Endothelial cell of umbilical vein (primary cell): ENCODE measurements at places on chromosomes 5 and 9. TPM values are rescaled to one million over a fixed set of nuclear protein-coding genes. Genes with fewer than 3 reads are reported as not detected.

Gene SPARC
- polyA plus RNA-seq, result 2,962 and 4,504 TPM in 2 replicates

GRCh38 chr5:170268884-170269283 lies 28.7 kb downstream of the LCP2 start:
- H3K4me3 ChIP-seq, result no peak overlapping the region
- H3K36me3 ChIP-seq, result no peaks in the 10 kb centered on the region
- DNase-seq, result no peak
- peaks cover 15% of the 10 kb centered on the region for H3K27me3 ChIP-seq

Gene FIBCD1
- polyA plus RNA-seq, result 0.14 and 0.29 TPM in 2 replicates

GRCh38 chr5:80874162-80874561 lies 86.0 kb upstream of the RASGRF2 start:
- no peaks in the 10 kb centered on the region for H3K27me3 ChIP-seq
- peaks cover 2% of the 10 kb centered on the region for H3K36me3 ChIP-seq
- DNase-seq, result no peak

Gene FBXL17
- polyA plus RNA-seq, result 1.4 and 2.7 TPM in 2 replicates

- no peaks in the 10 kb centered on the region for H3K27me3 ChIP-seq
- no peak overlapping the region for H3K4me3 ChIP-seq
- no peaks in the 10 kb centered on the region for H3K4me1 ChIP-seq
- DNase-seq, result no peak
- H3K27ac ChIP-seq, result no peak overlapping the region
Observed at GRCh38 chr5:32690153-32690552, 21.0 kb upstream of the NPR3 start.

Gene GTF3C5
- polyA plus RNA-seq, result 72.9 and 73.8 TPM in 2 replicates

- no peaks in the 10 kb centered on the region for H3K4me1 ChIP-seq
- no peak overlapping the region for H3K27ac ChIP-seq
- no peaks in the 10 kb centered on the region for H3K36me3 ChIP-seq
- no peak overlapping the region for H3K4me3 ChIP-seq
- DNase-seq, result no peak
Observed at GRCh38 chr9:35226651-35227050, 64.8 kb downstream of the UNC13B start.

Gene MYMK
- polyA plus RNA-seq, result not detected in 2 replicates

GRCh38 chr5:38323645-38324295 lies 65.4 kb downstream of the EGFLAM start:
- no peak overlapping the region for H3K27ac ChIP-seq
- H3K4me1 ChIP-seq, result no peaks in the 10 kb centered on the region
- no peak overlapping the region for H3K4me3 ChIP-seq
- no peaks in the 10 kb centered on the region for H3K36me3 ChIP-seq
- no peaks in the 10 kb centered on the region for H3K27me3 ChIP-seq

GRCh38 chr5:173941758-173942401 lies 47.1 kb upstream of the C5orf47 start:
- H3K4me3 ChIP-seq, result no peak overlapping the region
- H3K4me1 ChIP-seq, result peaks cover 9% of the 10 kb centered on the region
- no peak overlapping the region for H3K27ac ChIP-seq
- peak; percentile 65 for DNase-seq
- no peaks in the 10 kb centered on the region for H3K27me3 ChIP-seq
- peaks cover 3% of the 10 kb centered on the region for H3K36me3 ChIP-seq

Gene OR1J2
- polyA plus RNA-seq, result not detected in 2 replicates

- H3K4me1 ChIP-seq, result no peaks in the 10 kb centered on the region
- no peaks in the 10 kb centered on the region for H3K27me3 ChIP-seq
- no peak overlapping the region for H3K4me3 ChIP-seq
- H3K27ac ChIP-seq, result no peak overlapping the region
- no peak for DNase-seq
- H3K36me3 ChIP-seq, result no peaks in the 10 kb centered on the region
Observed at GRCh38 chr5:117144086-117144485, 569.5 kb upstream of the SEMA6A start.

DNA sequence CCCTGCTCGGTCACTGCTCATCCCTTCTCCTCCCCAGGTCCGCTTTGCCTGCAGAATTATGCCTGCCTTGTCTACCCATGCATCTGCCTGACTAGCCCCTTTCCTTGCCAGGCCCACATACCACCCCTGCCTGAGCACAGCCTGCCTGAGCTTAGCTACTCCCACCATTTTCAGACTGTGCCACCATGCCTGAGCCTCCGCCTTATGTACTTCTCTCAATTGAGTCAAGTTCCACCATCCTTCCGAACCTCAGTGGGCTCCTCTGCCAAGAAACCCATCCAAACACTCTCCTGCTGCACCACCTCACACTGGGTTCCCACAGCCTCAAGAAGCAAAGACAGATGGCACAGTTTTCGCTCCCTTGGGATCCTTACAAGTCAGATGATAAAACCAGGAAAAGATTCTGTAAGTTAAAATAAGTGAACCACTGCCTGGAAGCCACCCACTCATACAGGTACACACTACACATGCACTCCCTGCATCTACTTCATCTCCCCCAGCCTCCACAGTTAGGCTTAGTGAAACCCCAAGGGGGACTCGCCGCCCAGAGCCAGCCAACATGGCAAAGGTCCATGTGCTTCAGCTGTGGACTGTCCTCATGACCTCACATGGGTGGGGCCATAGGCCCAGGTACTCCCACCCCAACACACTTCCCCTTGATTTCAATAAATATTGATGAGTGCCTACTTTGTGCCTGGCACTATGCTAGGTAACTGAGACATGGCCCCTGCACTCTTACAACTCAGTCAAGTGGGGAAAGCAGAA lies 23.1 kb downstream of the P4HA2 start:
- H3K4me3 ChIP-seq, result no peak overlapping the region
- H3K4me1 ChIP-seq, result no peaks in the 10 kb centered on the region
- DNase-seq, result no peak
- H3K27ac ChIP-seq, result no peak overlapping the region
- H3K27me3 ChIP-seq, result no peaks in the 10 kb centered on the region

- H3K4me3 ChIP-seq, result no peak overlapping the region
- no peak overlapping the region for H3K27ac ChIP-seq
- no peak for DNase-seq
- peaks cover 17% of the 10 kb centered on the region for H3K36me3 ChIP-seq
- H3K27me3 ChIP-seq, result no peaks in the 10 kb centered on the region
Observed at GRCh38 chr9:114378883-114379282, 8.9 kb downstream of the AKNA start.

Gene SPAG8
- 0.21 TPM in 2 replicates for polyA plus RNA-seq

- no peaks in the 10 kb centered on the region for H3K27me3 ChIP-seq
- peak; percentile 5 for DNase-seq
- H3K4me3 ChIP-seq, result no peak overlapping the region
- no peaks in the 10 kb centered on the region for H3K4me1 ChIP-seq
- no peak overlapping the region for H3K27ac ChIP-seq
Observed at GRCh38 chr5:67516948-67517565, 320.5 kb upstream of the CD180 start.

Gene MORN5
- not detected in 2 replicates for polyA plus RNA-seq

Gene ARAP3
- polyA plus RNA-seq, result 60.6 and 62.1 TPM in 2 replicates

- H3K27ac ChIP-seq, result peak overlapping the region; percentile 96
- peaks cover 52% of the 10 kb centered on the region for H3K4me1 ChIP-seq
- DNase-seq, result no peak
- no peak overlapping the region for H3K4me3 ChIP-seq
Observed at GRCh38 chr9:131675437-131676022, 64.3 kb downstream of the RAPGEF1 start.

- no peaks in the 10 kb centered on the region for H3K36me3 ChIP-seq
- no peak overlapping the region for H3K4me3 ChIP-seq
- DNase-seq, result no peak
- H3K4me1 ChIP-seq, result peaks cover 5% of the 10 kb centered on the region
Observed at GRCh38 chr9:27393054-27393846, 96.3 kb upstream of the EQTN start.

DNA sequence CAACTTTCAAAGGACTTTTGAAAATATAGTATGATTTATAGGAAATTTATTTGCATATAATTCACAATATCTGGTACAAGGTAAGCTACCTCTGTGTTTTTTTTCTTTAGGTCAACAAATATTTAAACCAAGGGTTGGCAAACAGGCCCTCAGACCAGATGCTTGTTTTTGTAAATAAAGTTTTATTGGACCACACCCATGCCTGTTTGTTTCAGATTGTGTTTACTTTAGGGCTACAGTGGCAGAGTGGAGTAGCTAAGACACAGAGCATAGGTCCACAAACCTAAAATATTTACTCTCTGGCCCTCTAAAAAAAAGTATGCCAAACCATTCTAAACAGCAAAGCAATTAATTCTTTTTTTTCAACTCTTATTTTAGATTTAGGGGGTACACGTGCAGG lies 119.7 kb upstream of the CCDC152 start:
- H3K4me3 ChIP-seq, result no peak overlapping the region
- H3K27ac ChIP-seq, result no peak overlapping the region
- no peaks in the 10 kb centered on the region for H3K27me3 ChIP-seq
- no peaks in the 10 kb centered on the region for H3K4me1 ChIP-seq
- H3K36me3 ChIP-seq, result no peaks in the 10 kb centered on the region

Gene ANKRD31
- not detected in 2 replicates for polyA plus RNA-seq

Gene DOLK
- polyA plus RNA-seq, result 59.8 and 71.6 TPM in 2 replicates

DNA sequence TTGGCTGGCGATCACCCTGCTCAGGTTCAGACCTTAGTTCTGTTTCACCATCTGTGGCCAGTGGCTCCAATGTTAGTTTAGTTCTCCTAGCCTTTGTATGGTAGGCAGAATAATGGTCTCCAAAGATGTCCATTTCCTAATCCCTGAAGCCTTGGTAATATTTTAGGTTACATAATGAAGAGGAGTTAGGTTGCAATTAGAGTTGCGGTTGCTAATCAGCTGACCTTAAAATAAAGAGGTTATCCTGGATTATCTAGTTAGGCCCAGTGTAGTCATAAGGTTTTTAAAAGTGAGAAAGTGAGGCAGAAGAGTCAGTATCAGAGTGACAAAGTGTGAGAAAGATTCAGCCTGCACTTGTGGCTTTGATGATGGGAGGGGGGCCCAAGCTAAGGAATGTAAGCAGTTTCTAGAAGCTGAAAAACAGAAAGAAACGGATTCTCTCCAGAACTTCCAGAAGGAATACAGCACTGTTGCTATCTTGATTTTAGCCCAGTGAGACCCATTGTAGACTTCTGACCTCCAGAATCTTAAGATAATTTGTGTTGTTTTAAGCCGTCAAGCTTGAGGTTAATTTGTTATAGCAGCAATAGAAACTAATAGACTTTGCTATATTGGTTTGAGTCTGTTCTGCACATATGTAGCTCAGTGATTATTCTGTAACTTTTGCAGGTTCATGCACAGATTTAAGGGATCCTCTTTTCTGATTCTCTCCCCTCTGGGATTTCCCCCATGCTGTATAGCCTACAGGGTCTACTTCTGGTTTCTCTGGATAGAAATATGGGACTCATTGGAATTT lies 21.6 kb downstream of the LNPEP start:
- peaks cover 2% of the 10 kb centered on the region for H3K4me1 ChIP-seq
- no peak for DNase-seq
- H3K27ac ChIP-seq, result no peak overlapping the region
- H3K27me3 ChIP-seq, result no peaks in the 10 kb centered on the region
- no peaks in the 10 kb centered on the region for H3K36me3 ChIP-seq
- H3K4me3 ChIP-seq, result no peak overlapping the region

- no peaks in the 10 kb centered on the region for H3K36me3 ChIP-seq
- H3K4me3 ChIP-seq, result no peak overlapping the region
- peaks cover 10% of the 10 kb centered on the region for H3K4me1 ChIP-seq
- DNase-seq, result peak; percentile 36
- no peak overlapping the region for H3K27ac ChIP-seq
- no peaks in the 10 kb centered on the region for H3K27me3 ChIP-seq
Observed at GRCh38 chr9:88747768-88748167, 212.8 kb downstream of the NXNL2 start.

GRCh38 chr5:158715592-158715991 lies 384.1 kb downstream of the EBF1 start:
- no peak overlapping the region for H3K27ac ChIP-seq
- H3K4me3 ChIP-seq, result no peak overlapping the region
- DNase-seq, result no peak
- H3K36me3 ChIP-seq, result no peaks in the 10 kb centered on the region
- H3K4me1 ChIP-seq, result no peaks in the 10 kb centered on the region
- no peaks in the 10 kb centered on the region for H3K27me3 ChIP-seq

DNA sequence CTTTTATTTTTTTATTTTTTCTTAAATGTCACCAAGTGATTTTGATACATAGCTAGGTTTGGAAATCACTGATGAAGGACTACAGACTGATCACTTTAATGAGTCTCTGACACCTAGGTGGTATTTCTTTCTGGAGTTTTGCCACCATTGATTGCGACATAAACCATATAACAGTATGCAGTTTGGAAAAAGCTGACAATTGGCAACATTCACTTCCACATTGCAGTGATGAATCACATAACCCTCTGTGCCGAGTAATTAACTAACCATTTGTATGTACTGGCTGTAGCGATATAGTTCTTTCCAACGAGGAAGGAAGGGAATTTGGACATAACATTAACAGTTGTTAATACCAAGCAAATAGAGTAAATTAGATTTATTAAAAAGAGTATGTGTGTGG lies 222.9 kb upstream of the EFNA5 start:
- H3K27me3 ChIP-seq, result no peaks in the 10 kb centered on the region
- no peak overlapping the region for H3K27ac ChIP-seq
- peaks cover 8% of the 10 kb centered on the region for H3K4me1 ChIP-seq
- H3K4me3 ChIP-seq, result no peak overlapping the region
- peak; percentile 81 for DNase-seq

DNA sequence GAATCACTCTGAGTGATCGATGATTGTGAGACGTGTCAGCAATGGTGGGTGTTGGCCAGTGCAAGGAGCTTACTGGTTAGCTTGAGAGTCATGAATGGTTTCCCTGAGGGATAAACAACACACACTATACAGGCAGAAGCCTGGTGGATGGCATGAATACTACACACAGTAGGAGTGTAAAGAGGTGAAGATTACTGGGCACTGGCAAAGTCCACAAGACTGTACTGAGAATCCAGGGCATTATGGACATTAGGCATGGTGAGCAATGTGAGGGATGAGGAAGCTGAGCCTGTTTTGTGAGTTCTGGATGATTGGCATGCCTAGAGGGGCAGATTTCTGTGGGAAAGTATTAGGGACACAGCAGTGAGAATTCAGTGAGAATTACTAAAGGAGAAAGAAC lies 71.3 kb downstream of the KDM4C start:
- no peak for DNase-seq
- no peaks in the 10 kb centered on the region for H3K27me3 ChIP-seq
- no peak overlapping the region for H3K27ac ChIP-seq
- H3K4me3 ChIP-seq, result no peak overlapping the region
- H3K36me3 ChIP-seq, result no peaks in the 10 kb centered on the region
- no peaks in the 10 kb centered on the region for H3K4me1 ChIP-seq

DNA sequence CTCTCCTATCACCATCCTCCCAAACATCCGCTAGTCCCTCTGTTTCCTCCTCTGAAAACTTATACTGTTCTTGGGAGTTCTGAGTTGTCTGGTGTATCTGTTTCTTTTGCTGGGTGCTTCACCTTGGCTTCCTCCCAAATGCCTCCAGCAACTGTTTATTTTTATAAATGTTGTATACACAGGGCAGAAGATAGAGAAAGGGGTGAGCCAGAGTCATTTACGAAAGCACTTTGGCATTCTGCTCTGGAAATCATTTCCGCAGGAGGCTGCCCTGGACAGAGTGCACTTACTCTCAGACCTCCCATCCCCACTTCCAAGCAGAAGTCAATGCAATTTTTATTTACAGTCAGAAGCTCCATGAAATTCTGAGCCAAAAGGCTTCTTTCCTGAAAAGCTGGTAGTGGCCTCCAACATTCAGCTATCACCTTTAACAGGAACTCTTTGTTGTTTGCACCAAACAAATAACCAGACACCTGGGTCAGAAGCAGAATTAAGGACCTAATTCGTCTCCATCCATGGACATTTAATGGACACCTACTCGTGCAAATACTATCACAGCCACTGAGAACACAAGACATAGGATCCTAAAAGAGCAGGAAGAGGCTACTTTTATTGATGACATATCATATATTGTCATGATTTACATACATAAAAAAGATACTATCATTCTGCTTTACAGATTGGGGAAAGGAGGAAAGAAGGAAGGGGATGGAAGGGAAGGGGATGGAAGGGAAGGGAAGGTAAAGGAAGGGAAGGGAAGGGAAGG lies 229.5 kb upstream of the PAPPA start:
- DNase-seq, result no peak
- H3K27me3 ChIP-seq, result no peaks in the 10 kb centered on the region
- no peaks in the 10 kb centered on the region for H3K36me3 ChIP-seq
- no peak overlapping the region for H3K27ac ChIP-seq
- no peak overlapping the region for H3K4me3 ChIP-seq
